GM18507 (cell line): ENCODE measurements at places on chromosomes 5 and 9.
A peak's percentile ranks its signal among the peaks of the same experiment; 100 is the strongest.

GRCh38 chr5:95920822-95921221 is 40.8 kb downstream of the ELL2 start:
- no peak for DNase-seq

- no peak for DNase-seq
Observed at GRCh38 chr5:14490309-14490711, 91.3 kb upstream of the OTULINL start.

DNA sequence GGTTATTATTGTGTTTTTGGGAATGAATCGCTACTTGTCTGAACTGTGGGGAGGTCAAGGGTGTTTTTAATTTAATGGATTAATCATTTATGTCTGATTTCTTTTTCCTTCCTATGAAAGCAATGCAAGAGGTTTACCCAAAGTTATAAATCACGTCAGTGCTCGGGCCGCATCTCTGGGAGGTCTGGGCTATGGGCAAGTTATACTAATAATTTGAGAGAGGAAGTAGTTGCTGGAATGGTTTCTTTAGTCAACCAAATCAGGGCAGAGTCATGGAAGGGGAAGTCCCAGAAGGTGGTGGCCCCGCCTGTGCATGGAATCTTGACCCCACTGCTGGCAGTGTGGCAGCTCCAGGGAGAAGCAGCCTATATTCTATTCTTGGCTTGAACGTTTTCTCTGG is 180.2 kb downstream of the HSPA4 start:
- DNase-seq = no peak

DNA sequence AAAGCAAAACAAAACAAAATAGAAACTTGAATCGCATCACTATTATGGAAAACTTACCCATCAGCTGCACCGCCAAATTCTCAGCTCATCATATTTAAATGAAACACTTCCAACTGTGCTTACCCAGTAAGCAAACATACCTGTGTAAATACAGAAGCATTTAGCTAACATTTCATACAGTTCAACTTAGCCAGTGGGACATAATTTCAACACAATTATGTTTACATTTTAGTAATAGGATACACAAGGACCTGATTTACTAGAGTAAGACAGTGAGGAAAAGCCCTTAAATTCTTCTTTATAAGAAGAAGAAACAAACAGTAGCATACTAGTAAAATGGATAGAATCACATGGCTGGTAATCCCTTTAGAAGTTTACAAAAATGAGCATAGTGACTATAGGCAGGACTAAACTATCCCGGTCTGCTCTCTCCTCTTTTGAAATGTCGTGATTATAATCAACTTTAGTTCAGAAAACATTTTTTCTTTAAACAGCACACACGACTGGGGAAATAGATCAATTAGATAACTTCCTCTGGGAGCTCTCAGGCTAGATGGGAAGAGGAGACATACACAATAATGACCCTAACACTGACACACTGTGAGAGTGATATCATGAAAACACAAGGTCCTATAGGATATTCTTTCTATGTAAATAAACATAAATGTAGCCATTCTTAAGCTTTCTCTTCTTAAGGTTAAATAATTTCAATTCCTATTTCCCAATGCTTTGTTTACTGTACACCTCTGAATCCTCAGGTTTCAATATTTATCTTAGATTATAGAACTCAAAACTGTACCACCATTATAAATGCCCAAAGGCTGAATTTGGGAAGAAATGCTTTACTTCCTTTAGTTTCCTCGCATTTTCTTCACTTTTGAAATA is 15.9 kb upstream of the CDC20B start:
- DNase-seq = no peak

DNA sequence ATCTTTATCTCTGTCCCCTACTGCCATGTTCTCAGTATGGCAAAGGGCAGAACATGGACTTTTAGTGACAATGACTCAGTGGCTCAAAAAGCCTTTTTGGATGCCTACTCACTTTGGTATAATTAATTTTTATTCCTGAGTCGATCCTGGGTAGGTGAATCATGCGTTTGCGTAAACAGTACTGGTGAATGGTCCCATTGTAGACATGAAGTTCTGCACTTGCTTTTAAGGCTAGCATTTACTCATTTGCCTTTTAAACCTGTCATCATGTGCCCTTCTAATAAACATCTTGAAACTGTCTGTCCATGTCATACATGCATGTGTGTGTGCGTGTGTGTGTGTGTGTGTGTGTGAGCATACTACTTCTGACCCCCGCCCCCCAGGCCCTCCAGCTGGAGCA is 223.0 kb downstream of the AUH start:
- DNase-seq = no peak

DNA sequence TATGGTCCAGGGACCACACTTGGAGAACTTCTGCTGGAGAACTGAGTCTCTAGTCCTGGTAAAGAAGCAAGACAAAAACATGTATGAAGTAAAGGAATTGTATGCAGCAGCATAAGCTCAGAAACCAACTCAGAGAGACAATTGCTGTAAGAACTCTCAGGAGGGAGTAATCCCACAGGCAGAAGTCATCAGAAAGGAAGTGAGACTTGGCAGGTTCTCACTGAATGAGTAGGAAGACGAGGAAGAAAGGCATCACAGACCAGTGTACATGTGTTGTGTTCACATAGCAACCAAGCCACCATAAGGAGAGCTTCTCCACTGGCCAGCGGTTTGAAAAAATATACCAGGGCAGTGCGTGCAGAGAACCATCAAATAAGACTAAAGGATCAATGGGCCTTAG is 57.9 kb upstream of the FST start:
- DNase-seq = no peak

GRCh38 chr5:169758886-169759285 is 121.8 kb downstream of the DOCK2 start:
- DNase-seq = no peak

GRCh38 chr5:134124289-134125038 is 10.0 kb downstream of the TCF7 start:
- no peak for DNase-seq

GRCh38 chr9:131833906-131834305 is 94.0 kb upstream of the RAPGEF1 start:
- DNase-seq = no peak

GRCh38 chr5:54553659-54554207 is 36.2 kb downstream of the SNX18 start:
- no peak for DNase-seq

GRCh38 chr5:15383469-15383868 is 116.5 kb upstream of the FBXL7 start:
- no peak for DNase-seq

GRCh38 chr5:74482523-74482922 is 158.0 kb downstream of the ENC1 start:
- no peak for DNase-seq

GRCh38 chr5:101024299-101024698 is 121.2 kb upstream of the ST8SIA4 start:
- DNase-seq = no peak

GRCh38 chr9:82981552-82981951 is 81.4 kb downstream of the RASEF start:
- no peak for DNase-seq

DNA sequence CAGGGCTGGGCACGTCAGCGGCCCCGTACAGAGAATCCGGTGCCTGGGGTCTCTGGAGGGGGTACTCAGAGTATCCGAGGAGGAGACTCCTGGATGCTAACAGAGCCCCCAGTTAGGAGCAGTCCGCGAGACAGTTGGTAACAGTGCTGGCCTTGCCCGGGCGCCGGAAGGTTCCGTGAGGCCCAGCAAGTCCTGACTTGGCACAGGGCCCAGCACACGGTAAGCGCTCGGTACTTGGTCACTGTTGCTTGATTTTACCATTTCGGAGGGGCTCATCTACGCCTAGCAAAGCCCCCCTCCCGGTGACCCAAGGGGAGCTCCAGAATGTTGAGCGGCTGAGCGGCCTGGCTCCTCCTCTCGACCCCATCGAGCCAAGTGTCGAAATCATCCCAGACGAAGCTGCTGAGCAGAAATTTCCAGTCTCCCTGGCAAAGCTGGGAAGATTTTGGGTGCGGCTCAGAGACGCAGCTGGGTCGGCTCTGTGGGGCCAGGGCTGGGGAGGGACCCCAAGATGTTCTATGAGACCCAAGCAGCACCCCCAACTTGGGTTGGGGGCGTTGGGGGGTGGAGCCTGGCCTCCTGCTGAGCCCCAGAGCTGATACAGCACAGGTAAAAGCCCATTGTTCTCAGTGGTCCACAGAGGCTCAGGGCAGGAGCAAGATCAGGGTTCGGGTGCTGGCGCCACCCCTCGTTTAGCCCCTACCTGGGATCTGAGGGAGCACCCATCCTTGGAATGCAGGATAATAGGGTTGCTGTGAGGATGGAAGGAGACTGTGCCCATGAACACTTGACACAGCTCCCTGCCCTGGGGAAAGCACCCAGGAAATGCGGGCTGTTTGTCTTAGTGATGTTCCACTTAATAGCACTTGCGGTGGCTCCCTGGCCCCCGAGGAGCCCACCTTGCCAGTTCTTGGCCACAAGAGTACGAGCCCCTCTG is 137.2 kb downstream of the C9orf50 start:
- DNase-seq = no peak

DNA sequence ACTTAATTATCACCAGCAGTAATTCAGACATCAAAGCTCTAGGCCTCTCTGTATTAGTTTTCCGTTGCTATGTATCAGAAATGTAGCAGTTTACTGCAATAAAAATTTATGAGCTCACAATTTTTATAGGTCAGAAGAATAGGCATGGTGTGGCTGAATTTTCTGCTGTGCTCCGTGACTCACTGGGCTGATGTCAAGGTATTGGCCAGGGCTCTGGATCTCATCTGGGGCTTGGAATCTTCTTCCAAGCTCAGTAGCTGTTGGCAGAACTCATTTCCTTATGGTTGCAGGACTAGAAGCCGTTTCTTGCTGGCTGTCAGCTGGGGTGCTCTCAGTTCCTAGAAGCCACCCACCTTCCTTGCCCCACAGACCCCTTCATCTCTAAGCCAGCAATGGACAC is 66.3 kb downstream of the PSAT1 start:
- DNase-seq = no peak

GRCh38 chr5:137470111-137470920 is 28.8 kb downstream of the SPOCK1 start:
- no peak for DNase-seq

- DNase-seq = no peak
Observed at GRCh38 chr9:131594906-131595665, 49.8 kb downstream of the PRRT1B start.

DNA sequence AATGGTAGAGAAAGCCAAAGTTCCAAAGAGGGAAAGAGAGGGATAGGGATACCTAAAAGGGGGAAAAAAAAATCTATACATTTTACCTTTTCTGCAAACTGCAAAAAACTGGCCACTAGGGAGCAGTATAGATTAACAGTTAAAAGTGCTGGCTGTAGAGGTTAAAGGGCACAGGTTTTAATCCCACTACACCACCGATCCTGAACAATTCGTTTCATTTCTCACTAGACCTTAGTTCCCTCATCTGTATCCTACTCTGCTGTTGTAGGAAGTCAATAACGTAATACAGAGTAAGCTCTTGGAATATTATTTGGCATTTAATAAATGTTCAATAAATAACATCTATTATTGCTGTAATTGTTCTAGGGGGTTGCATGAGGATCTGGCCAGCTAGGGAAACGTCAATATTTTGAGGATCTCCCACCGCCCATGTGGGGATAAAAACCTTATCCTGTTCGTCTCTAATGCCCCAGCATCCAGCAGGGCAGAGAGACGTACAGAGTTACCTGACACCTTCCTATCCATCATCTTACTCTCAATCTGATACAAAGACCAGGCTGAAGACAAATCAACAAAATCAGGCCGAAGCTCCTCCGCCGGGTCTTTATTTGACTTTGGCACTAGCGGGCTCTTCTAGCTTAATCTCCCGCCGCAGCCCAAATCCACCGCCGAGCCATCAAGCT is 757 bp downstream of the CDC26 start:
- DNase-seq = peak; percentile 35

DNA sequence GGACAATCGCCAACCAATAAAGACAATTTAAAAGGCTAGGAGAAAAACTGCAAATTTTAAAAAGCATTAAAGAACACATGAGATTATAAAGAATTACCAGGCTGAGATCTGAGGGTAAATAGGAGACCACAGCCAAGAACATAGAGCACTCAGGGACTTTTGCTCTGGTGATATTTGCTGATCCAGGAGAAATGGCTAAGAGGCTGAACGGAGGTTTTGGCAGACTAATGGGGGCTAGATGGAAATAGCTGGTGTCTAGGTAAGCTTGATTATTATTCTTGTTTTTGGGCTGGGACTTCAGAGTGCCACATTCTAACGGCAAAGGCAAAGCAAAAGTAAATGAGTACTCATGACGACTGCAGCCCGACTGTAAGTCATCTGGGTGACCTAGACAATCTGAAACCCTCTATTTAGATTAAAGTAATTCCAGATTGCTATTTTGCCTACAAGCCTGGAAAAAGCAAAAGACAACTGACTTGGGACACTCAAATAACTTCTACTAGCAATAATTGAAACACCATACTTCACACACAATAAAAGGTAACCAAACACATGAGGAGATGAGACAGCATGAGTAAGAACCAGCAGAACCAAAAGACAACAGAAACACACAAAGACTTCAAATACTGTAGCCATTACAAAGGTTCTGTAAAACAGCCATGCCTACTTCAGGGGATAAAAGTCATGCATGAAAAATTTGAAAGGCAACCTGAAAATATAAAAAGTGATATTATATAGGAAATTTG is 68.8 kb downstream of the JAKMIP2 start:
- no peak for DNase-seq

DNA sequence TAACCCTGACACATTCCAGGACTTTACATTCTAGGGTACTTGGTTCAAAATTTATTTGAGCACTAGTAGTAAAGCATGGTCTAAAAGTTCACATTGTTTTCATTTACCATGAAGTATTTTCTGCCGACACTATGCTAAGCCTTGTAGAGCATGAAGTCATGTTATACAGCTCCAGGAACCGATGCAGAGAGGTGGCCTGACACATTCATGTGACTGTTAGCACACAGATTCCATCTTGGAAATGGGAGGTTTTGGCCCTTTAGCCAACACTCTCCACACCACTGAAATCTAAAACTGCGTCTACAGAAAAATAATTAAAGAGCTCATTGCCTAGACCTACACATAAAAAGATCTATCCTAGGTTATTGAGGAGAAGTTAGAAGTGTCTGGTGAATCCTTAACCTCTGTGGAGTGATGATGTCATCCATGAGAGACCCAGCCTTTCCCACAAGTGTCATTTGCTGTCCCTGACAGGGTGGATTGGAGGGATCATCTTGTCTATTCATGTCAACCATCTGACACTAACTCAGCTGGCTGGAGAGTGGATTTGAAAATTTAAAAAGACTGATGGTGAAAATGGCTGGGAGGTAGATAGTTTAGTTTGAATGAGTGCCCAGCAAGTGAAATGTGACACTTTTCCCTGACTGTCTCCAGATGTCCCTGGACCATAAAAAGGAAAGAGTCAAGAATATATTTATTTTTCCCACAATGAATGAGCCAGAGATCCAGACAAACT is 1.3 kb downstream of the RANBP3L start:
- DNase-seq = no peak

DNA sequence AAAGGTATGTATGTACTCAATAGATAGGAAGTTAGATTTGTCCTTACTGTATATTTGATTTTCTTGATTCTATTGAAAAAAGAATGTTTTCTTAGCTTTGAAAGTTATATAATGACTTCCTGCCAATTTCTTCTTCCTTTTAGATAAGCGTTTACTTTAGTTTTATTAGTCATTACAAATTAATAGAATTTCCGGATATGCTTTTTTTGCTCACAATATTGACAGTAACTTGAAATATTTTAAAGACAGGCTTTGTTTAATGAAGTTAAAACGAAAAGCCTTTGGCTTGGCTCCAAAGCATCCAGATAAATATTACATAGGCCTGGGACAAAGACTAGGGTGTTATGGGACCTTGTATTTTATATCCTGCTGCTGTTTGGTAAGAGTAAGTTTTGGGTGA is 49.5 kb downstream of the CWC27 start:
- DNase-seq = no peak

- no peak for DNase-seq
Observed at GRCh38 chr9:136725612-136726011, 13.2 kb downstream of the DIPK1B start.

- DNase-seq = no peak
Observed at GRCh38 chr5:157571357-157571827, 4.2 kb downstream of the ADAM19 start.
